Smooth muscle cell of trachea (primary cell): ENCODE measurements at places on chromosomes 5 and 9. TPM values are rescaled to one million over a fixed set of nuclear protein-coding genes. Genes with fewer than 3 reads are reported as not detected.

AJM1 gene
- total RNA-seq: 1.6 and 2.2 TPM in 2 replicates

PKD2L2 gene
- total RNA-seq: not detected in 2 replicates

INVS gene
- total RNA-seq: 29.8 and 34.2 TPM in 2 replicates

SPRY4 gene
- 2.5 and 3.5 TPM in 2 replicates for total RNA-seq

CAMK2A gene
- 1.5 and 3.8 TPM in 2 replicates for total RNA-seq

TCF7 gene
- 5.1 and 7.1 TPM in 2 replicates for total RNA-seq

MSMP gene
- 1.2 TPM in 1 of 2 replicates, not detected in the other for total RNA-seq
